Erythroblast (primary cell): ENCODE measurements at places on chromosomes 7 and 10.

- DNase-seq: no peak
Measured at GRCh38 chr10:133088956-133089800, 1.5 kb downstream of the ADGRA1 start.

DNA sequence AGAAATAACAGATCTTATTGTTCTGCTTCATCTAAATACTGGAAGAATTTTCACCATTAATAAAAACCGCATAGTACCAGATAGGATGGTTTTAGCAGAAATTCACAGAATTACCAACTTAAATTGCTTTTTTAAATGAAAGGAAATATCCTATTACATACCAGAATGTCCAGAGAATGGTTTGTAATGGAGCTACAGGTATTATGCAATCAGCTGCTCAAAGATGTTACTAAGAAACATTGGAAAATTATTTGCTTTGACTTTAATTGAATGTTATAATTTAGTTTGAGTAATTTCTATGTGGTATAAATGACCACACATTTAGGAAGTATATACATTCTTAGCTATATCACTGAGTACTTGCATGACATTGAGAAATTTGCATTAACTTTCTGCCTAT lies 338.3 kb downstream of the ETV1 start:
- no peak for DNase-seq

GRCh38 chr7:7805511-7806153 lies 87.2 kb upstream of the RPA3 start:
- DNase-seq: no peak

DNA sequence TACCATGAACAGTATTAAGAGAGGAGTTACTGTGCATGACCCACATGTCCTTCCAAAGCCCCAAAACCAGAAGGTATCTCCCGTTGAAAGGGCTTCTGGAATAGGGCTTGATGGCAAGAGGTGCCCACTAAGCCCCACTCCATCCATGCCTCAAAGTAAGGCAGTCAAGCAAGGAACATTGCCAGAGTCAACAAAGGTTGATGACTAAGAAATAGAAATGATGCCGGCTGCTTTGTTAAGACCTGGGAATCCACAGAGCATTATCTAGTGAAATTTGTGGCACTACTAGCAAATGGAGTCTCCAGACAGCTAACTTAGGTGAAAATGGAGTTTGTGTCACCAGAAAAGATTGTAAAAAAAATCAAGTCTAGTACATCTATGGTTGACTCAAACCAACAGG lies 6.2 kb downstream of the SFR1 start:
- no peak for DNase-seq

DNA sequence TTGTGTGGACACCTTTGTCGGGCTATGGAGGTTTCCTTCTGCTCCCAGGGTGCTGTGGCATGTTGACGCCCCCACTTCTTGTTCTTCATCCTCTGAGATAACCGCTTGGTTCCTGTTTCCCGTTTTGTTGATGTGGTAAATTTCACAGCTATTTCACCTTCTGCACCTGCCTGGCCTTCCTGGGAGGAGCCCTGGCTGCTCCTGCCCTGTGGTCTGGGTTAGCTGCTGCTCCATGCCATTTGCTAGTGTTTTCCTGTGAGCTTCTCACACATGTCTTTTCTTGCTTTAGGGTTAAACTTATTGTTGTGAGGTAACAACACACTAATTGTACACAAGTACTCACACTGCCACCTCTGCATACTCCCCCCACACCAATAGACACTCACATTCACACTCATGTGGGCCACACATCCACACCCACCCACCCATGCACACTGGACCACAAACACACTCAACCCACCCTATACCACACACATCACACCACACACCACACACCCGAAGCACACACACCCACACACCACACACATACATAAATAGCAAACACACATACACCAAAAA lies 46.5 kb upstream of the MSMB start:
- DNase-seq: no peak

- DNase-seq: no peak
Measured at GRCh38 chr7:48046458-48046857, 11.1 kb downstream of the C7orf57 start.

DNA sequence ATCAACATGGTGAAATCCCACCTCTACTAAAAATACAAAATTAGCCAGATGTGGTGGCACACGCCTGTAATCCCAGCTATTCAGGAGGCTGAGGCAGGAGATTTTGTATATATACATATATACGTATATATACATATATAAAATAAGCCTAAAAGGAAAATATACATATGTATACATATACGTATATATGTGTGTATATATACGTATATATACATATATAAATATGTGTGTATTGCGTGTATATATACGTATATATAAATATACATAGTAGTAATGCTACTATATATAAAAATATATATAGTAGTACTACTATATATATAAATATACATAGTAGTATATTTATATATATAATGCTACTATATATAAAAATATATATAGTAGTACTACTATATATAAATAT lies 26.5 kb upstream of the PBLD start:
- DNase-seq: no peak

DNA sequence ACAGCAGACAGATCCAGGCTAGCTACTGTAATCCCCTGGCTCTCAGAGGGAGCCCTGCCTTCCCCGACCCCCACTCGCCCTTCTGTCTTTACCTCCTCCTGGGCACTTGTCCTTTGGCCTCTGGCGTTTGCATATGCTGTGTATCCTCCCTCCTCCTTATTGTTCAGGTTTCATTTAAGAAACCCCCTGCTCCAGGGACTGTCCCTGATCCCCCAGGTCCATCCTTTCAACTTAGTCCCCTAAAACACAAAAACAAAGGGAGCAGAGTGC lies 25.7 kb downstream of the GRID1 start:
- no peak for DNase-seq

- DNase-seq: no peak
Measured at GRCh38 chr10:5906651-5907050, 16.6 kb downstream of the FBH1 start.

DNA sequence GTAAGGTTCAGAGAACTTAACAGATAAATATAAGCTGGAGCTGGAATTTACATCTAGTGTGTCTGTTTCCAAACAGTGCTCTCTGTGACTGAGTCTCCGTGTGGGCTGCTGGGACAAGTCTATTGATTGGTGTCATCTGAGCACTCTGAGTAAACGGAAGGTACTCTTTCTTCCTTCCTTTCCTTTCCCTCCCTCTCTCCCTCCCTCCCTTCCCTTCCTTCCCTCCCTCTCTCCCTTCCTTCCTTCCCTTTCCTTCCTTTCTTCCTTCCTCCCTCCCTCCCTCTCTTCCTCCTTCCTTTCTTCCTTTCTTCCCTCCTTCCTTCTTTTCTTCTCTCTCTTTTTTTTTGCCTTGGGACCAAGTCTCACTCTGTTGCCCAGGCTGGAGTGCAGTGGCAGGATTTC lies 61.8 kb downstream of the ANKRD61 start:
- DNase-seq: no peak

DNA sequence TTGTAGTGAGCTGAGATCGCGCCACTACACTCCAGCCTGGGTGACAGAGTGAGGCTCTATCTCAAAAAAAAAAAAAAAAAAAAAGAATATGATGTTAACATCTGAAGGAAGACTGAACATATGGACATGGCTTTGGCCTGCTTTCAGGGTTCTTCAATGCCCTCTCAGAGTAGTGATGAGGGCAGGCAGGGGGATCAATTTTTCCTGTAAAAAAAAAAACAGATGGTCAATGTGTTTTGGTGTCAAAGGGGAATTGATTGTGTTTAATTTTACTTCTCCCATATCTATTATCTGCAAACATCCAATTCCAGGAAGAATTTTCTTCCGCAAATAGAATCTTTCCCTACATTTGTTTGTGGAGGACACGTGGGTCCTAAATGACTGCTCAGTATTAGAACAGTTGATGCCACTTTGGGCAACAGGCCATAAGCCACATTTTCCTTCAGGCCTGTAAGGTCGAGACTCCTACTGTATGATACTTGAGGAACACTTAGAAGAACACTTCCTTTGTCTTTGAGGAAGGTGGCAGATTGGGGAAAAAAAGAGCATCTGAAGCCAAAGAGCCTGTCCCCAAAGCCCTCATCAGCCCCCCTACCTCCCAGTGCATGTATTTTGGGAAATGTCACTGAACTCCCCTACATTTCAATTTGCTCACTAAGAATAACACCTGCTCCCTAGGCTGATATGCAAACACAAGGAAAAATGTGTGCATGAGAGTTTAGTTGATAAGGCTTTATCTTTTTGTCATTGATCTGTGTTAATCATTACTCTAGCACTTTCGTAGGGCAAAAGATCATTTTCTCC lies 28.3 kb downstream of the MGAM2 start:
- no peak for DNase-seq

GRCh38 chr7:5384618-5385017 lies 39.0 kb downstream of the TNRC18 start:
- DNase-seq: no peak

DNA sequence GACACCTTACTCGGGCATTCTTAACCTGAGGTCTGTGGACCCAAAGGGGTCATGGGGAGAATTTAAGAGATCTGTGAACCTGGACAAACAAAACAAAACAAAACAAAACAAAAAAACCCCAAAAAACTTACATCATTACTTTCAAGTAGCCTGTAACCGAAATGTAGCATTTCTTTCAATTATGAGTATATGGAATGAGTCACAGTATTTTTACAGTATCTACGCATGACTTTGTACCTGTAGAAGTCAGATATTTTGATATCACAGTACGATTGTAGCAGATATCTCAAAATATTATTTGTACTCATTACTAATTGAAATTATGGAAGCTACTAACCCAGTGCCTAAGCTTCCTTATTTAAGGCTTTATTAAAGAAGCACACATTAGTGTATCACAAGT lies 210.2 kb downstream of the JAZF1 start:
- no peak for DNase-seq

- no peak for DNase-seq
Measured at GRCh38 chr10:80529604-80530003, 8.1 kb upstream of the SH2D4B start.

DNA sequence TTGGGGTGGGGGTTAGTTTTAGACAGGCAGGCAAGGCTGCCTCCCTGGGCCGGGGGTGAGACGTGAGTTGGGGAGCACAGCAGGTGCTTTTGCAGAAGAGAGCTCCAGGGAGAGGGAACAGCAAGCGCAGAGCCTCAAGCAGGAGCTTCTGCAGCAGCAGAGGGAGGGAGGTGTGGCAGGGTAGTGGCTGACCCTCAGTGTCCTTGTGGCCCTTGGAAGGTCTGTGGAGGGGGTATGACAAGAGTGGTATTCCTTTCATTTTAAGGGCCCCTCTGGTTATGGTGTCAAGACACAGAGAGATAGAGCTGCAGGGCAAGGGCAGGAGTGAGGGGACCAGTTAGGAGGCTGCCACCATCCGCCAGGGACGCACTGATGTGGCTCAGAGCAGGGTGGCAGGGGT lies 138.9 kb downstream of the EBF3 start:
- DNase-seq: no peak

GRCh38 chr10:115606086-115606485 lies 512.9 kb downstream of the ATRNL1 start:
- DNase-seq: no peak

DNA sequence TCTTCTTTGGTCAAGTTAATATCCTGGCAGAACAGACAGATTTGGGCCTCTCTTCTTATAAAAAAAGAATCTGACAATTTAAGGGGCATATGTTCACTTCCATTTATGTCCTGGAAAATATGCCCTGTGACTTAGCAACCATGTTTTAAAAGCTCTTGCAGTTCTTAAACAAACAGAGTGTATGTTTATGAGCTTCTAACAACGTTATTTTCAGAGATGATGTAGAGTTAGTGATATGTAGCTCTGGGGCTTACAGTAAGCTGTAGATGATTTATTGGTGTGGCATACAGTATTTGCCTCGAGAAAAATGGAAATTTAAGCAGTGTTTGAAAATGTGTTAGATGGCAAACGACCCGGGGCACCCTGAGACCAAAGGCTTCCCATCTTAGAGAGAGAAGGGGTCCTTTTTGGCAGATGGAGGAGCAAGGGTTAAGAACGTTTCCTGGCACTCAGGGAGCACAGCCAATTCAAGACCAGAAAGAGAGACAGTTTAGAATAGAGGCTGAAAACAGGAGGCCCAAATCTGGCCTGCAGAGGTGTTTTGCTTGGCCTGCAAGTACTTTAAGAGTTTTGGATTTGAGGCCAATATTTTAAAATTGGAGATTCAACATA lies 397.5 kb downstream of the KCNMA1 start:
- DNase-seq: no peak

GRCh38 chr10:130333185-130333584 lies 197.0 kb downstream of the GLRX3 start:
- DNase-seq: peak; percentile 6

DNA sequence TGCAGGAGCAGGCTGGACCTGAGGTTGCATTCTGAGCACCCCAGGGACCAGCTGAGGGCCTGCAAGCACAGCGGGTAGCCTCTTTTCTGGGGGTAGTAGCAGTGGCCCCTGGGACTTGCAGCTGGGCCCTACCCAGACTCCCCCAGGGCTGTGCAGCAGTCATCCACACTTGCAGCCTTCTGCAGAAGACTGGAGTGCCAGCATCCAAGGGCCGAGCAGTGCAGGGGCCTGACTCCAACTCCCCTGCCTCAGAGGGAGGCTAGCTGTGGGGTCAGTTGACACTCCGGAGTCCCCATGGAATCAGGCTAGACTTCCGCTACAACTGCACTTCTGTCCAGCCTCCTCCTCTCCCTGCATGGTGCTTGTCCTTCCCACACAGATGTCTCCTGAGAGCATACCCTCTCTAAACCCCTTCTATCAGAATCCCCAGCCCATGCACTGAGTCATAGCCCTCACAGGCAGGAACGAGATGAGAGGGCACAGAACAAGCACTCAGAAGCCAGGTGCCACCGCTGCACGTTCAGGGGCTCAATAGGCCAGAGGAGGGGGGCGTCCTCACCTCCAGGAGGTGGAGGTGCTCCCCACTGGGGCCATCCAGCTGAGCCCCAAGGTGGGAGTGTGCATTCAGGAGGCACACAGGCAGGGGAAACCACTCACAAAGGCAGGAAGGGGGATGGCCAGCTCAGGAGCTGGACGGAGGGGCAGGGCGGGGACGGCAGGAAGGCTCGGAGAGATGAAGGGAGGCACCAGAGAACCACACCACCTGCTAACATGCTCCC lies 7.5 kb downstream of the RASGEF1A start:
- no peak for DNase-seq

DNA sequence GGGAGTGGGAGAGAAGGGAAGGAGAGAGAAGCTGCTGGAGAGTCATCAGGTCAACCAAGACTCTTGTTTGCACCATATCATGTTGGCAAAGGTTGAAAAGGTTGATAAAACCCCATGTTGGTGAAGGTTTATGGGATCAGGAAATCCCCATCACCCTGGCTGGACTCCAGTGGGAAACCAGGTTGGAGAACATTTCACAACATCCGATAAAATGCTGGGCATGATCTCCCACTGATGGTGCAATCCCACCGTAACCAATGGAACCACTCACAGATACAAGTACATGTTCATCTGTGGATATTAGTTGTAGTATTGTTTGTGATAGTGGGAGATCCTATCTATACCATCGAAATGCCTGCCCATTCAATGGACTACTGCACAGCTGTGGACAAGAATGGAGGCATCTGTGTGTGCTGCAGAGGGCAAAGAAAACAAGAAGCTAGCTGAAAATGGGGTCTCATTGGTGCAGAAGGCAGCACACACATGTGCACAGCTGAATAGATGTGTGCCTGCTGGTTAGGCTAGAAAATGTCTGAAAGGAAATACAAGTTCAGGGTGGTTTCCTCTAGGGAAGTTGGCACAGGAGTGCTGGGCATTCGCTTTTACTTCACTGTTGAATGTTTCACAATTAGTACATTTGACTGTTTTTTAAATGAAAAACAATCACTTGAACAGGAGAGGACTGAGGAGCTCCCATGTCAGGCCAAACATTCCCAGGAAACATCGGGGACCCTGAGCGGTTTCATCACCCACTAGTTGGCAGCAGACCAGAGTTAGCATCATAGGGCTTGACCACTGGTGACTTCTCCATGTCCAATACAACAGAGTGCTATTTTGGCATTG lies 80.4 kb upstream of the MGMT start:
- no peak for DNase-seq
